ENCODE measurements at places on chromosomes 6 and 20.

GRCh38 chr20:61073376-61073775 lies 178.7 kb upstream of the CDH4 start:
- DNase-seq = no peak

- no peak for DNase-seq
Measured at GRCh38 chr20:16714751-16715150, 15.1 kb upstream of the SNRPB2 start.

DNA sequence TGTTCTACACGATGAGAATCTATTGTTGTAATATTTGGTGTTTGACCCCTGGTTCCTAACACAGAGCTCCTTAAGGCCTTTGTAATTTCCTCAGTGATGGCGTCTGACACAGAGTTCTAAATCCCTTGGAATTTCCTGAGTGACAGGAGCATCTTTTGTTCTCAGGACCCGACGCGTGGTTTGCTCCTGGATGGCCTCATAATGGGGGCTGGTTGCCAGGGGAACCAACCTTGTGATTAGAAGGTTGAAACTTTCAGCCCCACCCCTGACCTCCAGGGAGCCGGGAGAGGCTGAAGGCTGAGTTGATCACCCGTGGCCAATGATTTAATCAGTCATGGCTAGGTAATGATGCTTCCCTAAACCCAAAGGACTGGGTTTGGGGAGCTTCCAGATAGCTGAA lies 20.5 kb upstream of the ZNF133 start:
- no peak for DNase-seq

DNA sequence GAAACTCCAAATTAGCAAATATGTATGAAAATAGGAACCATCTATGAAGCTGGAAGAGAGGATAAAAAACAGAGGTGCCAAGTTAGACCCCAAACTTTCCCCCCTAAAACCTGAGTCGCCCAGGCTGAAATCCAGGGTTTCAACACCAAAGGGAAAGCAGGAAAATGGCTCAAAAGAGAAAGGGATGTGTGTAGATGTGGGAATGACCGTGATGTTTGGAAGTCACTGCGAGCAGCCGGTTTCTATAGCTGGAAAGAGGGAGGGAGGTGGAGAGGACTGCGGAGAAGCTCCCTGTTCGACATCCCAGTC lies 4.5 kb downstream of the RING1 start:
- DNase-seq = no peak

GRCh38 chr6:43159599-43159998 lies 11.5 kb upstream of the SRF start:
- no peak for DNase-seq

DNA sequence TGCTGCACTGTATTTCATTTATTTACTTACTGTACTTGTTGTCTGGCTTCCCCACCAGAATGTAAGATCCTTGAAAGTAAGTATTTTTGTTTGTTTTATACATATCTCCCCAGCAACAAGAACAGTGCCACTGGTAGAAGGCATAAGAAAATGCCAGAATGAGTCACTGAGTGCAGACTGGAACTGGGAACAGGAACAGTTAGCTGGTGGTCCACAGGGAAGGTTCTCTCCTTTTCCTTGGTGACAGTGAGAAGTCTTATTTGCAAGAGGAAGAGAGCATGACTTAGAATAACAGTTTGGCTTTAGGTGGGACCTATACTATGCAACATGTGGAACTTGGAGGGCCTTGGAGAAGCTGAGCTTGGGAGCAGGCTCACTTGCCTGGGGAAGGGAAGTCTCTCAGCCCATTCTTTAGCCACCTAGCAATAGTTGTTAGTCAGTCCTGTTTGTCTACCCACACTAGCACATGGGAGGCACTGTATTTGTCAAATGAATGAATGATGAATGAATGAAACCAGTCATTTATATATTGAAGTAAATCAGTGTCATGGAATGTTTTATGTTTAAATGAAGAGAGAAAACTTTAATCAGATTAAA lies 203.5 kb downstream of the KCNQ5 start:
- DNase-seq = no peak

- DNase-seq = no peak
Measured at GRCh38 chr6:113120224-113120581, 736.9 kb upstream of the MARCKS start.

GRCh38 chr20:46977909-46978588 lies 83.4 kb downstream of the EYA2 start:
- no peak for DNase-seq

GRCh38 chr6:113067612-113068275 lies 720.6 kb downstream of the RFPL4B start:
- DNase-seq = no peak

- DNase-seq = no peak
Measured at GRCh38 chr6:63740709-63741108, 105.1 kb downstream of the PHF3 start.

DNA sequence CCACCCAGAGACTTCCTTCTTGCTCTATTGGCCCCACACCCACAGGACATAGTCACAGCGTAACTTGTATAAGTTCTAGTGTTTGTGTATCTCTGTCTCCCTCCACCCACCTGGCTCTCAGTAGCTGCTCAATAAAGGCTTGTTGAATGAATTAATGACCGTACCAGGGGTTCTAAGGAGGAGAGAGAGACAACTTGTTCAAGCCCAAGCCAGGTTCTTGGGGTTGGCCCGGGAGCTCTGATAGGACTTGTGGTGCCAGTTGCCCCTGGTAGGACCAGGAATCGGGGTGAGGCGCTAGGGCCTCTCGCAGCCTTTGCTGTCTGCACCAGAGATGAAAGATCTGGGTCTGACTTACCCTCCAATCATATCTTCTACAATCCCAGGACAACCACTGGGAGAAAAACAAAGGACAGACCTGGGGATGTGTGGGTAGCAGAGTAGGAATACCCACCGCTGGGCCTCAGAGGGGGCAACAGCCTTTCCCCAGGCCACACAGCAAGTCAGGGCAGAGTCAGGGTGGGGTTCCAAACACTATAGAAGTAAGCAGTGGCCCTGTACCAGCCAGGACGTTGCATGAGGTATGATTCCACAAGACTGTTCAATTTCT lies 5.3 kb upstream of the TGM2 start:
- no peak for DNase-seq

DNA sequence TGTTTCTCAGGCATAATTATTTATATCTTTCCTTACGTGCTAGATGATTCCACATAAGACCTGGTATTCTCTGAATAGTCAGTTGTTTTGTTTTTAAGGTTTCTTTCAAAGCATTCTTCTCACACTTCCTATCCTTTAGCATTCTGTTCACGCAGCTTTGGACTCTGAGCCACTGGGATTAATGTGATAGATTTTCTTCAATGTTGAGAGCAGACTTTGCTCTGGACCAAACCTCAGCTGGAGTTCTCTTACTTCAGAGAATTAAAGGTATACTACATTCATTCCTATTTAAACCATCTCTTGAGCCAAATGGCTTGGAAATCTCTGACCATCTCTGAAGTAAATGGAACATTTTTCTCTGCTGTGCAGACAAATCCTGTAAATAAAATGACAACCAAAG lies 70.7 kb upstream of the TRAF3IP2 start:
- DNase-seq = no peak

GRCh38 chr6:42624601-42625000 lies 60.8 kb downstream of the UBR2 start:
- DNase-seq = no peak

- no peak for DNase-seq
Measured at GRCh38 chr20:48564982-48565539, 262.7 kb downstream of the PREX1 start.

DNA sequence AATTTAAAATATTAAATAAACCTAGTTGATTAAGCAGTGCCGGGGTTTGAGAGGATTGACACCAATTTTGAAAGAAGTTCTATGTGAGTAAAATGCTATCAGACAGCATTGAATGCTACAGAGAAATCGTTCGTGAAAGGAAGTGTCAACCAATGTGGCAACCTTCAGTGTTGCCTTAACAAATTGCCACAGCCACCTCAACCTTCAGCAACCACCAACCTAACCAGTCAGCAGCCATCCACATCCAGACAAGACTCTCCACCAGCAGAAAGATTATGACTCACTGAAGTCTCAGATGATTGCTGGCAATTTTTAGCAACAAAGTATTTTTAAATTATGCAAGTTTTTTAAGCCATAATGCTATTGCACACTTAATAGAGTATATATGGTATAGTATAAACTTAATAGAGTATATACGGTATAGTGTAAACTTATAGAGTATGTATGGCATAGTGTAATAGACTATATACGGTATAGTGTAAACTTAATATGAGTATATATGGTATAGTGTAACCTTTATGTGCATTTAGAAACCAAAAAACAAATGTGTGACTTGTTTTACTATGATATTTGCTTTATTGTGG lies 65.3 kb upstream of the ID4 start:
- no peak for DNase-seq

DNA sequence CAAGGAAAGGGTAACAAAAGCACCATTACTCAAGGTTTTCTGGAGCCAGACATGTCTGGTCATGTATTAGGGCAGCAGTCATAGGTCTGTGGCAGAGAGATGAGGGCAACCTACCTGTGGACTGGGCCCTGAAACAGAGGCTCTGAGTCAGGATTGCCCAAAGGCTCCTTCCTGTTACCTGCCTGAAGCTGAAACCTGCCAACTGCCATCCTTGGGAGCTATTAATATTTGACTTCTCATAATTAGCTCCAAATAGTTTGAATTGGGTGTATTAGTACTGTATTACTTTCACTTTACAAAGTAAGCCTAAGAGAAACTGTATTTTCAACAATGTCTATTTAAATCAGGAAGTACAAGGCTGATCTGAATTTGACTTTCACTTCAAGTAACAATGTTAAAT lies 72.0 kb upstream of the TBX18 start:
- no peak for DNase-seq

DNA sequence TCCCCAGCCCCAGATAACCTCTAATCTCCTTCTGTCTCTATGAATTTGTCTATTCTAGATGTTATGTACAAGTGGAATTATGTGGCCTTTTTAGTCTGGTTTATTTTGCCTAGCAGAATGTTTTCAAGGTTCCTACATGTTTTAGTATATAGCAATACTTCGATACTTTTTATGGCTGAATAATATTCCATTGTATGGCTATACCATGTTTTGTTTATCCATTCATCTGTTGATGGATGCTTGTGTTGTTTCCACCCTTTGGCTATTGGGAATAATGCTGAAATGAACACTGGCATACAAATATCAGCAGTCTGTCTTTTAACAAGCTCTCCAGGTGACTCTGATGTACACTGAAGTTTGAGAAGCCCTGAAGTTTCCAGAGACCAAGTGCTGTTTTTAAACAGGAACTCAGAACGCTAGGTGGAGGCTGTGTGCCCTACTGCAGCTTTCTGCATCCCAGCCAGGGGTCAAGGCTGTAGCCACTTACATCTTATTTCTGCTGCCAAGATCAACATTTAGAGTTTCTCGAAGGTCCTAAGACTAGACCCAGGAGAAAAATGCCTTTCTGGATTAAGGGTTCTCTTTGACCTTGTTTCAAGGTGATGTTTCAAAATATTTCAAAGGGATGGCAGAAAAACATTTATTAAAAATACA lies 123.0 kb downstream of the SOBP start:
- no peak for DNase-seq

GRCh38 chr6:129609635-129610034 lies 100.3 kb downstream of the ARHGAP18 start:
- DNase-seq = no peak

DNA sequence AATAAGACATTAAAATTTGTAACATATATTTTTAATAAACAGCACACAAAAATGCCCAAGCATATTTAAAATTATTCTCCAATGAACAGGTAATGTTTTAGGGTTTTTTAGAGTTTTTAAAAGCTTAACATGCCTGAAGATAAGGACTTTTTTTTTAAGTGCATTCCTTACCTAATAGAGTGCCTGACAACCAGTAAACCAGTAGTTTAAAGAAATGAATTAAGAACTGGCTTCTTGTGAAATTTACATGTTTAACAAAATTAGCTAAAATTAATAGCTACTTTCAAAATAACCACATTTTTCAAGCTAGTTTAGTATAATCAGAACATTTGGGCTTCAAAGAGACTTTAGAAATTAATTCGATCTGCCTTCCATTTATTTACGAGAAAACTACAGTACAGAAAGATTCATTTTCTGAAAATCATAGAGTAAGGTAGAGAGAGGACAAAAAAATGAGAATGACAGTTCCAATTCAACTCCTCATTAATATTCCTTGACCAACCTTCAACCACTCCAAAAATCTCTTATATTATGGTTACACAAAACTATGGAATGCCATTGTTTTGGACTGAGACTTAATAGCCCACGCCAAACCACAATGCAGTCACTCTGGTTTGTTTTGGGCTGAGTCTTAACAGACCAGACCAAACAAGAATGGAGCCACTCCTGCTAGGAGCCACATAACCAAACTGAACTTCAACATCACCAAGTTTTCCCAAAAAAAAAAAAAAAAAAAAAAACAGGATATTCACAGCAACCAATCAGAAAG lies 5.7 kb upstream of the PLN start:
- DNase-seq = no peak

- DNase-seq = no peak
Measured at GRCh38 chr6:30691208-30691847, 544 bp upstream of the NRM start.

GRCh38 chr6:127177030-127177922 lies 58.8 kb downstream of the RSPO3 start:
- no peak for DNase-seq

Measured in activated CD8-positive, alpha-beta memory T cell treated with anti-CD3 and anti-CD28 coated beads for 1 hour (primary cell).